ENCODE measurements at places on chromosomes 3 and 15.
A peak's percentile ranks its signal among the peaks of the same experiment; 100 is the strongest.

DNA sequence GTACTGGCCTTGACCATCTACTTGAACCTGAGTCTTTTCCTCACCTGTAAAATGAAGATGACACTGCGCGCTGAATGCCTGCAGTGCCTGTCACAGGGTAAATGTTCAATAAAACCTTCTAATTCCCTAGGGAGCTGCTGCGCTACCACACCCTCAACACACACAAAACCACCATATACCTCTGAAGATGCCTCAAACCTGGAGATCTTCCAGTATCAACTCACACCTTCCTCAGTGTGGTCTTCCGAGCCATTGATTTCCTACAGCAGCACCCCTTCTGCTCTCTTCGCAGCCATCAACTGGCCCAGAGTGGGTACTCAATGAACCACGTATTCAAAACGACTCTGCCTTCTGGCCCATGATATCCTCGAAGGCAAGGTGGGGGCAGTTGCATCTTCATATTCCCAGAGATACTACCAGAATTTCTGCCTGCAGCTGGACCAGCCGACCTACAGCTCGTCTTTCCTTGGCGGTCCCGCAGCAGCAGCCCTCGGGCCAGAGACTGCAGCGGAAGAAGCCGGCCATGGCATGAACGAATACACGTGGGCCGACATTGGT is 695 bp downstream of the RPL32 start:
- DNase-seq = no peak

GRCh38 chr3:30692498-30693130 is 86.2 kb downstream of the TGFBR2 start:
- no peak for DNase-seq

DNA sequence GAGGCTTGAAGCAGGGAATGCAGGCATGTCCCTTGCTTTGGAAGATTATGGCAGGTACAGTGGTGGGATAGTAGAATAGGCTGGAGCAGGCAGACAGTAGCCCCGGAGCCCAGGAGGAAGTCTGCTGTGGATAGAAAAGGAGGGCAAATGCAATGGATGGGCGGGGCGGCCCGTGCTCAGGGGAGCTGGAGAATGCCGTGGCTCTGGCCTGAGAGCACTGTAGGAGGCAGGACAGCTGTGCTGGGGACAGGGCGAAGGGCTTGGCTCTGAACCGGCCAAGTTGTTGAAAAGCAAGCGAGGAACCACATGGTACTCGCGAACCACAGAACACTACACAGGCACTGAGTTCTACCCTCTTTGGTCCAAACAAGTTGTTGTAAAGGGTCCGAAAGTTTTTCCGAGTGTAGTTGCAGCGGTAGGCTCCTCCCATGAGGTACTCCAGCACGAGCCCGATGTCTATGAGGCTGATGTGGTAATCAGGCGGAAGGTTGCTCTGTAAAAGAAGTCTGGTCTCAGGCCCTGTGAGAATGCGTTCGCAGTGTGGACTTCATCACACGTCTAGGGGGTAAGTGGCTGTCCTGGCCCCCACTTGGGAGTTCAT is 54.7 kb downstream of the TRPM1 start:
- no peak for DNase-seq

- DNase-seq = no peak
These were observed 86.6 kb downstream of the GPR156 start for GRCh38 chr3:120198305-120198878.

GRCh38 chr15:90138071-90138833 is 36.0 kb upstream of the IDH2 start:
- no peak for DNase-seq

GRCh38 chr15:59917504-59918157 is 86.5 kb upstream of the FOXB1 start:
- DNase-seq = no peak

DNA sequence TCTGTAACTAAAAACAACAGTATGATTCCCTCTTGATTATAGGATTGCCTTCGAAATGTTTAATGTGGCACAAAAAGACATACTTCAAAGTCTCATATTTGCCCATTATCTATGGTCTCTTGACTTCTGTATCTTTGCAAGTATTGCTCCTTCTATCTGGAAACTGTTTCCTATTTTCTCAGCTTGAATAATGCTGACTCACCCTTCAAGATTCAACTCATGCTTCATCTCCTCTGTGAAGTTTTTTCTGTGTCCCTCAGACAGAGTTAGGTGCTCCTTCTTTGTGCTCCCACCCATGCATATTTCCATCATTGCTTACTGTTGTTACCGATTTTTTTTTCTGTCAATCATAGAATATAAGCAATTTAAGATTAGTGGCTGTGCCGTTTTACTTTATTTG is 192.8 kb upstream of the ROBO1 start:
- DNase-seq = no peak

DNA sequence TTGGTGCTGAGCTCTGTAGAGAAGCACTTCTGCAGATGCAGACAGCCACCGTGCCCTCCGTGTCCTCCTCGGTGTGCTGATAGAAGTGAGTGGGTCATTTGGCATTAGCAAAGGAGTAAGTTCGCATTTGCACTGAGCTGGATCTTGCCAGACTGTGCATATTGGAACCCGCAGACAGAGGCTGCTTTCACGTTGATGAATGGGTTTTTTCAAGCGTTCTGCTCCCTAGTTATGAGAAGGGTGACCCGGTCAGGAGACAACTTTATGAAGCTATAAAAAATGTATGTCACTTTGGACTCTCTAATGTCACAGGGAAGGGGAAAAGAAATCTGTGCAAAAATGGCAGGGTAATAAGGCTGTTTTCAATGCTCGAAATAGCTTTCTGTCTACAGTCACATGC is 739.4 kb downstream of the MCTP2 start:
- no peak for DNase-seq

- DNase-seq = no peak
These were observed 16.9 kb downstream of the CCR4 start for GRCh38 chr3:32968166-32968919.

GRCh38 chr15:81255315-81255957 is 58.8 kb downstream of the IL16 start:
- DNase-seq = no peak

DNA sequence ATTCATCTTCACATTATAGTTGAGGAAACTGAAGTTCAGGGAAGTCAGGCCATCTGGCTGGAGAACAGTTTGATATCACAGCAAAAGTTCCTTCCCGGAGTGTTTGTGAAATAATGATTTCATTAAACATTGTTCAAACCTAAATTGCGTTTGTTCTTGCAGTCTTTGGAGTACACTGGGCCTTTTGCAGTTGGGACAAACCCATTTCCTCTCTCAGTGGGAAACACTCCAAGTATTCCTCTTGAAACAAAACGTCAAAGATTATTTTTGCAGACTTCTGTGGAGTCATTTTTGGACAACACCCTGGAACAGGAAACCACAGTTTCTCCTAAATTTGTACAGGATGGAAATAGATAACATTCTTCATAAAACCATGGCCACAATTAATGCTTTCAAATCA is 287.5 kb downstream of the PTPRG start:
- DNase-seq = no peak

- DNase-seq = no peak
These were observed 5.1 kb upstream of the EFCAB12 start for GRCh38 chr3:129433565-129433964.

GRCh38 chr3:35946121-35946853 is 307.0 kb downstream of the ARPP21 start:
- no peak for DNase-seq

DNA sequence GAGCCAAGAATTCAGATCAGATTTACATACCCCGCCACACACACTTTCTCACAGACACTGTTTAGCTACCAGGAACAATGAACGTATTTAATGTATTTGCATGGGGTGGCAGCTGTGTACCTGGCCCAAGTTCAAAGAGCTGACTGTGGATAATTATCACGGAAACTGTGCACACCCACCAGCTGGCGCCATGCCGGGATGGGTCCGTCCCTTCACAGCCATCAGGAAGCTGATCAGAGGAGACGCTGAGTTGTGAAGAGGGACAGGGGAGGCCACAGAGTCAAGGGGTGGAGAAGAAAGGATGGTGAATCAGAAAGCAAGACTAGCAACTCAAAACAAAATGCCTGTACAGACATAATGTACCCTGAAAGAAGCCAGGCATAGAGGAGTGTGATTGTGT is 13.1 kb upstream of the PLA2G4D start:
- DNase-seq = no peak

- DNase-seq = no peak
These were observed 23.0 kb downstream of the MYH15 start for GRCh38 chr3:108487439-108487838.

GRCh38 chr3:71195492-71195891 is 388.0 kb downstream of the FOXP1 start:
- no peak for DNase-seq

DNA sequence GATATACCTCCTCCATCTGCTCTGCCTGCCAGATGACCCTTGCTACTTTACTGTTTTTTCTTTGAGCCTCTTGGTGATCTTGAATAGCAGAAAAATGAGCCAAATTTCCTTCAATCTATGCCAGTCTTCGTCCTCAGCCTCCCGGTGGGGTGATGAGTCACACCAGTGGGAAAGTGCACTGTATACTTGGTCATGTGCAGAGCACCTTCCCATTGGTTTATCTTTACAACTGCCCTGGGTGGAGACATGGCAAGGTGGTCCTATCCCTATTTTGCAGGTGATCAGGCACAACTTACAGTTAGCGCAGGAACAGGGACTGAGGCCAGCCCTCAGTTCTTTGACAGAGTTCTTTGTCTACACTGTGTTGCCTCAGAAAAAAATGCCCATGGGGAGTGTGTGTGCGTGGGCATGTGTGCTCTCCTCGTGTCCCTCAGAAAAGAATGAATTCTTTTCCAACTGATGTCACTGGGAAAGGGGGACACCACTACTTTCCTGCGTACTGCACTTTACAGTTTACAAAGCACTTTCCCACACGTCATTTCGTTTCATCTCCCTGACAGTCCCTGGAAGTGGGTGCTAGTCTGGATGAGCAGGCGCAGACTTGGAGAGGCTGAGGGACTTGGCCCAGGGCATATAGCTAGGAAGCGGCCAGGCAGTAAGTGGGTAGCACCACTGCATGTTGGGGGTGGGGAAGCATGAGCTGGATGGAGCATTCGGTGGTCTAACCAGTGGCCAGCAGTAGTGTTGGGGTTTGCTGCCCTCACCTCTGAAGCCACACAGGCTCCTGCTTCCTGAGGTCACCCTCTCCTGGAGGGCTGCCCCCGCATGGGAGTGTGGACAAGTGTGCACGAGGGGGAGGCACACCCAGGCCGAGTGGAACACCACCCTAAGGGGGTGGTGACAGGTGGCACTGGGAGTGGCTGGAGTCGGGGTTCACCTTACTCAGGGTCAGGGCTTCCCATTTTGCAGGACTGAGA is 24.1 kb downstream of the SMAD3 start:
- DNase-seq = no peak

GRCh38 chr15:43903864-43904290 is 77.1 kb downstream of the WDR76 start:
- DNase-seq = peak; percentile 12

DNA sequence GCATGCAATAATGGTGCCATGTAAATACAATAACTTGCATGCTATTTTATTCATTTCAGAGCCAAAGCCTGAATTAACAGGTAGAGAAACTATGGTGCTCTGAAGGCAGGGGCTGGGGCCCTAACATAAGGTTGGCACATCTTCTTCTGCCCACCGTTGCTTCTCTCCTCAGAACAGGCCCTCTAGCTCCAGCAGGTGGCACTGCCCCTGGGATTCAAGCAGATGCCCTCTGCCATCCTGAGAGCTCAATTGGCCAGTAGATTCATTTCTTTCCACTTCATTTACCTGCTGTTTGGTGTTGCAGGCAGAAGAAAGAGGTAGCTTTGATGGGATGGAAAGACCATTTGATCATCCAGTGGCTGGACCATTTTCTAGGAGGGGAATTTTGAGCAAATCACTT is 130.5 kb downstream of the FOXB1 start:
- no peak for DNase-seq

GRCh38 chr3:16089521-16089920 is 85.0 kb upstream of the GALNT15 start:
- no peak for DNase-seq

DNA sequence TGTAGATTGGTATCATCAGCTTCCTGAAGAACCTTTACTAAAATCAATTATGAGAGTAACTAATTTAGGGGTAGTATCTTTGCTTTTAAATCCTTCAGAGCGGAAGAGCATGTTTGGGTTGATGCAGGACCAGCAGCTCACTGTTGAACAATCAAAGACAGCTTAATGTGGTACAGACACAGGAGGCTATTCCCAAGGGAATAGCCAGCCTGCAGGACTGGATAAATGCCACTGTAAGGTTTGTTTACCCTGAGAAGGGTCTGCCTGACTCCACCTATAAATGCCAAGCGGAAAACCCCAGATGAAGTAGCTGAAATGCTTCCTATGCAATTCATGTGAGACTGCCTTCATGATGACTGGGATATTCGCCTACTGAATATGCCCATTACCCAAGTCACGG is 16.0 kb upstream of the STAC start:
- DNase-seq = no peak

DNA sequence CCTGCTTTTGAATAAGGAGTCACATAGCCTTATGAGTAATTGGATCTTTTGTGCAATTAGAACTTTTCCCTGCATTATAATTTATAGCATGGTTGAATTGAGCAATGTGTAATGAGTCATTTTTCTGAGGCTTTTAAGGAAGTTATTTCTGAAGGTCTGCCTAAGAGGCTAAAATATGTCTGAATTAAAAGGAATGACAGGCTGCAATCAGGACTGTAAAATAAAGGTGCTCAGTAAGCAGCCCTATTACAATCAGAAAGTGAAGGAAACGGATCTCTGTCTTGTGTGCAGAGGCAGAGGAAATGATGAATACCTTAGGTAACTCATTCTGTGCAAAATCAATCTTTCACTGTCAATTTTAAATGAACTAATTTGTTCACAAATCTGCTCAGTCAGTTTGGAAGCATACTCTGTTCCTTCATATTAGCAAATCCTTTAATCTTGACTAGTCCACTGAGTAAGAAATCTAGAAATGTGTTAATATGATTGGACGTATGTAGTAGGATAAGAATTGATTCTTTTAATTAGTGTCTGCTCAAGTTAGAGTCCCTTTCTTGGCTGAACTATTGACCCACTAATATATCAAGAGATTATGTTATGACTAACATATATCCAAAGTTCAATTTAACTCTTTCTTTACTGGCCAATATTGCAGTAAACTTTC is 290.1 kb downstream of the ZIC1 start:
- no peak for DNase-seq

DNA sequence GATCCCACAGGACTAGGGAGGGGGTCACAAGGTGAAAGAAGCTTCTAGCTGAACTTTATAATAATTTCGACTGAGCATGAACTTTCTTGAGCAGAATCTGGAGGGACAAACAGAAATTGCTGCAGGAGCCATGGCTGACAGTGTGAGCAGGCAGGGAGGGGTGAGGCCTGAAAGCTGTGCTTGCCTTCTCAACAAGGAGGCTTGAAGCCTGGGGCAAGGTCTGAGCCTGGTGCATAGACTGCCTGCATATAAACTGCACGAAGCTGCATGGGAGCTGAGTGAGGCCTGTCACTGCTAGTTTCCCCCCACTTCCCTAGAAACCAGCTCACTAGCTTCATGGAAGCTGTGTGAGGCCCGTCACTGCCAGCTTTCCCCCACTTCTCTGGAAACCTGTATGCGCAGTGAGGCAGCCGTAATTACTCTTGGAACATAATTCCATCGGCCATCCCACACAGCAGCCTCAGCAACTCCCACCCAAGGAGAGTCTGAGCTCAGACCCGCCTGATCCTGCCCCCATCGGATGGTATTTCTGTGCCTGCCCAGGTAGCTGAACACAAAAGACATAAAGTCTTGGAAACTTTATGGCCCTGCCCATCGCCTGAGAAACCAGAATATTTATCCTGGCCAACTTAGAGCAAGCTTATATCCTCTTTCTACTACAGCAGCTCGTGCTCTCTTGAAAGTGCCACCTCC is 136.5 kb downstream of the PLCH1 start:
- no peak for DNase-seq

Data from C1 segment of cervical spinal cord (tissue), 14 donors.